Renal cortical epithelial cell (primary cell): ENCODE measurements at places on chromosomes 11 and 22. TPM values are rescaled to one million over a fixed set of nuclear protein-coding genes. Genes with fewer than 3 reads are reported as not detected.

The C22orf42 gene
- total RNA-seq: not detected in 2 replicates

The SMCO4 gene
- 15.6 and 17.5 TPM in 2 replicates for total RNA-seq

The POU2AF3 gene
- not detected in 2 replicates for total RNA-seq

The OR51E2 gene
- total RNA-seq: not detected in 2 replicates

The SERHL2 gene
- 1.2 and 1.6 TPM in 2 replicates for total RNA-seq

The PAMR1 gene
- total RNA-seq: 0.52 and 1.8 TPM in 2 replicates

The TRPT1 gene
- 37.0 and 68.8 TPM in 2 replicates for total RNA-seq

The PATE3 gene
- total RNA-seq: not detected in 2 replicates

The RIMBP3B gene
- 0.05 TPM in 1 of 2 replicates, not detected in the other for total RNA-seq
